ENCODE measurements at places on chromosomes 5 and 9.

DNA sequence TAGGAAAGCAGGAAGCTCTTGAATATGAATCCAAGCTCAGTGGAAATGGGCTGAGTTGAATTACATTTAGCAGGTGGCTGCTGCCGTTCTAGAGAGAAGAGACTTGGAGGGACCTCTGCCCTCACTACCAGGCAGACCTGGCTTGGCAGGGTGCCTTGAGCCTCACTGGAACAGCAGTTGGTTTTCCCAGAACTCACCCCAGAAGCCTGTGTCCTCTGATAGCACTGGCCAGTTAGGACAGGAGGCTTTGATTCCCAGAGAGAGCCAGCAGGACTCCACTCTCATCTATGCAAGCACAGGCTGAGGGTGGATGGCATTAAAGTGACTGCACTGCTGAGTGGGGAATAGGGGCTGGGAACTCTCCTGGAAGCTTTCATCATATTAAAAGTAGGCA lies 54.8 kb downstream of the PWWP2A start:
- DNase-seq: no peak

DNA sequence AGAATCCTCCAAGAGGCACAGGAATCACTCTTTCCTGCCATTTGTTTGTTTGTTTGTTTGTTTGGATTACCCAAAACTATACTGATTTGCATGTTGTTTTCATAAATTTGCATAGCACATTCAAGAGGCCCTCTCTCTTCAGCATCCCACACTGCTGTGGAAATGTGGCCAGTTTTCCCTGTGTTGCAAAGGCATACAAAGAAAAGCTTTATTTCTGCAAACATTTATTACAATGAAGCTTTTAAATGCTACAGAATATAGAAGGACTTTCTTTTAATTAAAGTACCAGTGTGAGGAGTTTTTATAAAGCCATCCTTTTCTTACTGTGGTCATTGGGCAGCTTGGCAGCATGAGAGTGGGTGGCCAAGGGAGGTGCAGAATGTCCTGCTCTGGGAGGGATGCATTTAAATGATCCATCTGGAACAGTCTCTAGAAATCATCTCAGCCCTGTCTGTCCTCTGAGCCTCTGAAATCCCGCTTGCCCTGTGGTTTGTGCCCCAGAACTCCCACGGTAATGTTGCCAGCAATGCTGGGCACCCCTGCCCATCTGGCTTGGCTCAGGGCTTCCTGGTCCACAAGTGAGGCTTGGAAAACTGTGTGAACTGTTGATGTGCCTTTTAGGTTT lies 356.8 kb upstream of the KIF2A start:
- no peak for DNase-seq

GRCh38 chr5:58543723-58544122 lies 39.2 kb upstream of the RAB3C start:
- no peak for DNase-seq

GRCh38 chr5:135942202-135942771 lies 12.5 kb downstream of the LECT2 start:
- DNase-seq: no peak

GRCh38 chr5:178323961-178324360 lies 91.4 kb upstream of the PHYKPL start:
- DNase-seq: no peak

GRCh38 chr9:101628173-101628572 lies 33.4 kb upstream of the PPP3R2 start:
- DNase-seq: no peak

GRCh38 chr5:122508623-122509022 lies 196.6 kb downstream of the SNCAIP start:
- no peak for DNase-seq

GRCh38 chr5:91306497-91306896 lies 76.6 kb downstream of the ARRDC3 start:
- DNase-seq: no peak

DNA sequence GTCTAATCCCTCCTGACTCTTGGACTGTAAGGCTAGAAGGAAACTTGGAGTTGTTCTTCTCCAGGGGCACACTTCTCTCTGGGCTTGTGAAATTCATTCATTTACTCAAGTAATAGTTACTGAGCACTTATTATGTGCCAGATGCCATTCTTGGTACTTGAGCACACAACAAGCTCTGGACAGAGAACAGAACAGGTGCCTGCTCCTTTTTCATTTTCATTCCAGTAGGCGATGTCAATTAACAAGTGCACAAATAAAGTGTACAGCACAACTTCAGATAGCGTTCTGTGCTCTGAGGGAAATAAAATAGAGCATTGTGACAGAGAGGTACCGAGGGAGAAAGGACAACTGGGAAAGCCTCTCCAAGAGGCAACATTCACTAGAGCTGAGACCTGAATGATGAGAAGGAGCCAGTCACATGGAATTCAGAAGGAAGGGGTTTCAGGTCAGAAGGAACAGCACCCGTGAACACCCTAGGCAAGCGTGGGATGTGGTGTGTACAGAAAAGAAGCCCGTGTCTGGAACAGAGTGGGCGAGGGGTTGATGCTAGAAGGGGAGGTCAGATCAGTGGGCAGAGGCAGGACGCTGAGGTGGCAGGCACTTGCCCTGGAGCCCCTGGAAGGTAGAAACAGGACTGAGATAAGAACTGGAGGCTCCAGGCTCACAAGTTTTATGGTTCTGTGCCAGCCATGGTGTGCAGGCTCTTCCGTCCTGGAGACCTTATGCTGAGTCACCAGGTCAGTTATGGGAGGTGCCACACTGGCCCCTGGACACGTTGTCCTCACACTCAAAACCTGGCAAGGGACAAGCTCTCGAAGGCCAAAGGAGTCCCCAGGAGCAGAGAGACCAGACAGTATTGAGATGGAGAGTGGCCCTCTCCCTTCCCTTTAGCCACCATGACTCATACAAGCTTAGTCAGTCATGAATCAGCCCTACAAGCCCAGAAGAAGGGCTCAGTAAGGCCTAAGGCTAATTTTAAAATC lies 7.2 kb upstream of the ABLIM3 start:
- no peak for DNase-seq

DNA sequence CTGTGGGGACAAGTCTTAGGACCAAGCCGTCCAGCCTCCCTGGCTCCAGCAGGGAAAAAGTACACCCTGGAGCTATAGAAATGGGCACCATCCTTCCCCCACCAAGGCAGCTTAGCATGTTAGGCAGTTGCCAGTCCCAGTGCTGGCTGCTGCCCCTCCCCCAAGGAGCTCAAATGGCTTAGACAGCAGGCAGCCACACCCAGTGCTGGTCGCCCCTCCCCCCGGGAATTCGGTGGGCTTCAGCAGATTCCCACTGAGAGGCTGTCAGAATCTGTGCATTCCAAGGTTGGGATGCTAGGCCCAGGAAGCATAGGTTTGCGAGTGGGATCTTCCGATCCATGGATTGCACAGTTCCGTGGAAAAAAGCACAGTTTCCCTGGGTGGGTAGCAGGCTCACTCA lies 105.2 kb upstream of the ITGA1 start:
- DNase-seq: no peak

GRCh38 chr9:120778758-120779157 lies 14.5 kb downstream of the FBXW2 start:
- no peak for DNase-seq

- DNase-seq: no peak
Measured at GRCh38 chr9:81575956-81576355, 113.4 kb downstream of the TLE1 start.

GRCh38 chr5:56900858-56901578 lies 8.4 kb upstream of the SETD9 start:
- DNase-seq: peak; percentile 41

- DNase-seq: no peak
Measured at GRCh38 chr5:40442346-40442745, 237.4 kb upstream of the PTGER4 start.

DNA sequence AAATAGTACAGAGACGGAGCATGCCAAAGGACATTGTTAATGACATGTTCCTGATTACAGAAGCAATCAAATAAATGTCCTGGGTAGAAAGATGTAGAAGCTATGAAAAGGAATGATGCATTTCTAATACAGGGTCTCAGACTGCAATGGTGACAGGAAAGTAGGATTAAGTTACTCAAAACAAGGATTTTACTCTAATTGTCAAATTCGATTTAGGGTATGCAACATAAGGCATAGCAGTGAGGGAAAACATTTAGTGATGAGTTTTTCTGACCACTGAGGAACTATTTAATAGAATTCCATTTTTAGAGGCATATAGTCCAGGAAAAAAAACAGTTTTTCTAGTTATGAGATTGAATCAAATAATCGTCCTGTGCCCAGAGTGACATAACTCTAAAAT lies 715.1 kb upstream of the ACO1 start:
- no peak for DNase-seq

GRCh38 chr5:100757618-100758017 lies 145.5 kb downstream of the ST8SIA4 start:
- DNase-seq: no peak

GRCh38 chr5:137496919-137497318 lies 2.2 kb downstream of the SPOCK1 start:
- DNase-seq: no peak

DNA sequence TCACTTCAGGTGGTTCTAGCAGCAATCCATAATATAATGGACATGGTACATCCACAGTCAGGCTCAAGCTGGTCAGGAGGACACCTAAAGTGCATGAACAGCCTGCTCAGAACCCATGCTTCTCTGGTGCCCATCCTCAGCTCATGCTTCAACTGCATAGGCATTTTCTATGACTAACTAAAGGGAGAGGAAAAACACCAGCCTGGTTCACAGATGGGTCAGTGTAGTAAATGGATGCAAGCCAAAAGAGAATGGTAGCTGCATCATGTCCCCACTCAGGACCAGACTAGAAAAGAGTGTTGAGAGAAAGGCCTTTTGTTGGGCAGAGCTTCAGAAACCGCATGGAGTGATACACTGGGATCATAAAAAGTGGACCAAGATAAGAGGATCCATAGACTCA lies 556.6 kb downstream of the TLE1 start:
- no peak for DNase-seq

DNA sequence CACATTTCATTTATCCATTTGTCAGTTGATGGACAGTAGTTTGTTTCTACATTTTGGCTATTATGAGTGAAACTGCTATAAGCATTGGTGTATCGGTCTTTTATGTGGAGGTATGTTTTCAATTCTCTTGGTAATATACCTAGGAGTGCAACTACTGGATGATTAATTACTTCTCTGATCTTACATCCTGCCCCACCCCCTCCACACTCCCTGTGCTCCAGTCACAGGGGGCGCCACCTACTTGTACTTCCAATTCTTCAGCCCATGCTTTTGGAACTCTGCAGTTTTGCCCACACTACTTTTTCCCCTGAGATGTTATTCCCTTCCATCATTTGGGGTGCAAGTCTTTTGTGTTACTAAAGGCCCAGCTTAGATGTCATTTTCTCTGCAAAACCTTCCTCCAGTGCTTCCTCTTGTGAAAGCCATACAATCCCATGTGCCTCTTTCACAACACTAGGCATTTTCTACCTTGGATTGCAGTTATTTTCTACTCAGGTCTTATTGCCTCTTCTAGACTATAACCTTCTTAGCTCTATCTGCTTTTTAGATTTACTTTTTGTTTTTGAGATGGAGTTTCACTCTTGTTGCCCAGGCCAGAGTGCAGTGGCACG lies 42.1 kb downstream of the SEC61B start:
- no peak for DNase-seq

DNA sequence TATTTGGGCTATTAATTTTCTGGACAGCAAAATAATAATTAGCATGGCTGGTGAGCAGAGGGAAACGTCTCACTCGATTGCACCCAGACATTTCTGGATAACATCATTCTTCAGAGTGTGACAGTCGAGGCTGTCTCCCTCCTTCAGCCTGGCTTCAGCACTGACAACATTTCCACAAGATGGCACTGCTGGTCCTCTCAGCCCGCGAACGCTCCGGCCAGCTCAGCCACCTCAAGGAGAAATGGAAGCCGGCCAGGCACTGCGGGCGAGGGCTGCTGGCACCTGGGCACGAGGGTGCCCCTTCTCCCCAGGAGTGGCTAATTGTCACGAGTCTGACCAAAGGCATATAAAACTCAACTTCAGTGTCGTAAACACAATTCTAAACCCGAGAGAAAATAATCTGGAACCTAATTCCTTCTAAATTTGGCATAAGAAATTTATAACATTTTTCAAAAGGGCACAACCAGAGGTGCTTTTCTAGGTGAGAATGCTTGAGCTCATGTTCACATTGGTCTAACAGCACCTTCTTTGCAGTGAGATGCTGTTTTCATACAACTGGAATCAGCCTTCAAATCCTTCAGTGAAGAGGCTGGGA lies 65.9 kb downstream of the DAP start:
- peak; percentile 48 for DNase-seq

DNA sequence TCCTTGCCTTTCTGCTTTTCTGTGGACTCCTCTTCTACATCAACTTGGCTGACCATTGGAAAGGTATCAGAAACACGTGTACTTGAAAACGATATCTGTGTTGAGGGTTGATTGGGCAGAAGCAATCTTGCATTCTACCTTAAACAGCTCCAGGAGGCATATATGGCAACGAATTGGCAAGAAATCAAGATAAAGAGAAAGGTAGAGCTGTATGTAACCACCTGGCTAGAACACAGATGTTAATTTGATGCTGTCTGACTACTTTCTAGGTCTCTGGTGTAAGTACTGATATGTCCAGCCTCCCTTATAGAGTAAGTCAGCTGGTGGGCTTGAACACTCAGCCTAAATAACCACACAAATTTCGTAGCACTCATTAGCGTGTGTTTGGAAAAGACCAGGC lies 1.3 kb downstream of the MAN1B1 start:
- no peak for DNase-seq

GRCh38 chr5:180394031-180394636 lies 41.0 kb upstream of the GFPT2 start:
- DNase-seq: no peak

- DNase-seq: no peak
Measured at GRCh38 chr9:16434526-16434925, 435.9 kb downstream of the BNC2 start.

DNA sequence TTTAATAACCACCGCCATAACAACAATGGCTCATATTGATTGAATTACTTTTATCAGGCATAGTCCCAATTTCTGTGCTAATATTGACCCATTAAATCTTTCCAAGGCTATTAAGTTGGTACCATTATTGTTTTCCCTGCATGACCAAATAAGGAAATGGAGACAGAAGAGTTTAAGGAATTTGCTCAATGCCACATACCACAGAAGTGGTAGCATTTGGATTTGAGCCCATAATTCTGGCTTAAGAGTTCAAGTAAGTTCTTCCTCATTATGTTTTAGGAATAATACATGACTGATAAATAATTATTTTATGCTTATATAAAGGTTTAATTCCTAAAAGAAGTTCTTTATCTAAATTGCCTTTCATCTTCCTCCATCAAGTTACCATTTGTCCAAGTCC lies 43.4 kb upstream of the HAPLN1 start:
- DNase-seq: no peak

GRCh38 chr9:133580419-133580738 lies 28.8 kb downstream of the FAM163B start:
- DNase-seq: no peak

DNA sequence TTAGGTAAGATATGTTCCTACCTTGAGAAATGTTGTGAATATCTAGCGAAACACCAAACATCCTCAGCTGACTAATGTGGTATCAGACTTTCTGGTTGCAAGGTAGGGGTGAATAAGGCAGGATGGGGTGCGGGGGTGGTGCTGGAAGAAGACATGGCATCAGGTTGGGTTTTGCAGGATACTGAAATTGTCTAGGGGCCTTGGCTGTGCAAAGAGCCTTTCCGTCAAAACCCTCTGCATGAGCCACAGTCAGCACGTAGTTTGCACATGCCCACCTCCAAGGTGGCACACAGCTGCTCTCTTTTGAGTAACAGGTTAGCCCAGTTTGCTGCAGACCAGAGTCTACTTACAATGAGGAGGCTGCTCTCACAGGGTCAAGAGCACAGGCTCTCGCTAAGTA lies 42.0 kb downstream of the SFXN1 start:
- DNase-seq: no peak

All from memory B cell (primary cell).